Fibroblast of villous mesenchyme (primary cell): ENCODE measurements at places on chromosomes 2 and 18.

DNA sequence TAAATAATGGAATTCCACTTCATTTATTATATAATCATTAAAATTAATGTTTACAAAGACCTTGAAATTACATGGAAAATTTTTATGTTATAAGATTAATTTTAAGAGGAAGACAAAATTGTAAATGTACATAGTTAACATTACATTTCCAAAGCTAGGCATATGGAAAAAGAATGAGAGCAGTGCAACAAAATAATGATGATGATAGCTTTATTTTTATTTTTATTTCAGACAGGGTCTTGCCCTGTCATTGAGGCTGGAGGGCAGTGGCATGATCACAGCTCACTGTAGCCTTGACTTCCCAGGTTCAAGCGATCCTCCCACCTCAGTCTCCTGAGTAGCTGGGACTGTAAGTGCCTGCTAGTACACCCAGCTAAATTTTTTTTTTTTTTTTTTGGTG, 61.2 kb upstream of the ZCCHC2 start:
- no peak for DNase-seq

DNA sequence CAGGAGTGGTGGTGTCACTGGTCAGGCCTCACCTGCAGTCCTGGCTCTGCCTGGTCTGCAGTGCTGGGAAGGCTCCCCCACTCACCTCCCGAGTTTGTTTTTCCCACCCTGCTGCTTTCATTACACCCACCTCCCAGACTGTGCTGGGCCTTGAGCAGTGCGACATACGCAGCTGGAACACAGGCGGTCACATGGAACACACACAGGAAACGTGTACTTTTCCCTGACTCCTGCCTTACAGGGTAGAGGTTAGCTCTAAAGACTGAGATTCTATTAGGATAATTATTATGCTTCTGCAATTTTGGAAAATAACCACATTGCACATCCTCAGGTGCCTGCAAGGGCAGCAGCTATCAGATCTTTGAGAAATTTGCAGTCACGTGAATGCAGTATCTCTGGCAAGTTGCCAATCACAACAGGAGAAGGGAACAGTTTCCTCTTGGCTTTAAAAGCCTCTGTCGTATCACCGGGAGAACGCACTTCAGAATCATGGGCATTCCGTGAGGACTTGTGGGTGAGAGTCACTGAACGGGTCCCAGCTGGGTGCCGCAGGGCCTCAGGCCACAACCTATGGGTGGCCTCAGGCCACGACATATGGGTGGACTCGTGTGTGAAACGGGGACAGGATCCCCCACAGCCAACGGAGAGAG, 136.5 kb downstream of the ZNF236 start:
- DNase-seq, result peak; percentile 3

- no peak for DNase-seq
These were observed 7.7 kb upstream of the MARCHF4 start for GRCh38 chr2:216379977-216380376.

DNA sequence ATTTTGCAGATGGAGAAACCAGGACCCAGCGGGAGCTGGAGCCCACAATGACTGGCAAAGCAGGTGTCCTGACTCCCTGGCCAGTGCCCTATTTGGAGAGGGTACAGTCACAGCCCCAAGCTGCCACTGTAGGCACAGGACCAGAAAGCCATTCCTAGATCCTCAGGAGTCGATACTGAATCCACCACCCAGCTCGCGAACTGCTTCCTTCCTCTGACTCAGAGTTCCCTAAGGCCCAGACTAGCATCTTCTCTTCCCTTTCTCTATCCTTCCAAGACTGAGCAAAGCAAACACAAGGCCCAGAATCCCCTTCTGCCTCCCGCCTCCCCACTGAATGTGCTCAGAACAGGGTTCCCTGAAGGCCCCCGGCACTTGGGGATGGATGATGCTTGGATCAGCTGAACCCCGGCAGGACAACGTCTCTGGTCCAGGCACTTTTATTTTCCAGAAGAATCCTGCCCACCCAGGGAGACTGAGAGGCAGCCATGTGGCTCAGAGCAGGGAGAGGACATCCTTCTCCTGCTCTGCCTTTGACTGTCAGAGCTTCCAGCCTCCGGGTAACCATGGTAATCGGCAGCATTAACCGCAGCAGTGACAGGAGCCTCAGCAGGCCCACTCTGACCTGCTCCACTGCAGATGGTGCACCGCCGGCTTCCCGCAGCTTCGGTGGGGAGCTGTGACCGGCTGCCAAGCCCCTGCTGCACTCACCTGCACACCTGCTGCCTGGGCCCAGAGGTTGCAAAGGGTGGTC, 34.8 kb upstream of the KLHL29 start:
- no peak for DNase-seq

- peak; percentile 85 for DNase-seq
These were observed 168.0 kb downstream of the LPIN1 start for GRCh38 chr2:11914455-11914854.

DNA sequence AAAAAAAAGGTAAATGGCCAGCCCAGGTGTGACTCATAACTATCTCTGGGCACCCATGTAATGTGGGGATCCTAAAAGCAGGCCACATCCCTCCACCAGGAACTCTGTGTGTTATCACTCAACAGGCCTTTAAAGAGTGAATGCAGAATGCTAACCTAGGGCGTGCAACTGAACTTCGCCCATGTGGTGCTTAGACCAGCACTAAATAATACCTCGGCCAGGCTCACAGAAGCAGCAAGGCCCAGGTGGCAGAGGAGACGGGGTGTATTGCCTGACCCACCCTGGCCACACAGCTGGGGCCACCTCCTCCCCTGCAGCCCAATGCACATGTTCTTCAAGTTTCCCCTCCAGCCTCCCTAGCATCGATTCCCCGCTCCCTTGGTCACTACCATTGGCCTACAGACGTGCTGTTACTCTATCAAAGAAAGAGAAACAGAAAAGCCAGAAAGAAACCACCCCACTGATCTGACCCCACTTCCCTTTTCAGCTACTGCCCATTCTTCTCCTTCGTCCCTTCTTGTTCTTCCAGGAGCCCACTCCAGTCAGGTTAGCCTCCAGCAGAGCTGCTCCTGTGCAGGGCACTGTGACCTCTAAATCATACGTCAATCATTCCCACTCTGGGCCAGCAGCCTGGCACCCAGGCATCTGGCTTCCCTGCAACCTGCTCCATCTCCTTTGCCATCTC, 22.0 kb downstream of the FAM178B start:
- no peak for DNase-seq

DNA sequence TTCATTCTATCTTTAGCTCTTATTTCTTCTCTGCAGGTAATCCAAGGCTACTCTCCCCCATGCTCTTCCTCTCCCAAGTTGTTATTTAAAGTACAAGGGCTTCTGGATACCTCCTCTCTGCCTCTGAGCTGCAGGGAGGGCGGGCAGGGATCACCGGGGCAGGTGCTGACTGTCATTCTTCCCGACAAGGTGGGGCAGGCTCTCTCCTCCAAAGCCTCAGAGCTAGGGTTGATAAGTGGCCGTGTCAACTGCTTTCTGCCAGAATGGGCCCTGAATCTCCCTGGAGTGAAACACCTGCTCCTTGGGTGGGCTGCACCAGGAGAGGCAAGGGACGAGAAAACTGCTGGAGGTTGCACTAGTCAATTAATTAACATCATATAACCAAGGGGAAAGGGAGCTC, 250.3 kb downstream of the SLC4A3 start:
- DNase-seq, result no peak

DNA sequence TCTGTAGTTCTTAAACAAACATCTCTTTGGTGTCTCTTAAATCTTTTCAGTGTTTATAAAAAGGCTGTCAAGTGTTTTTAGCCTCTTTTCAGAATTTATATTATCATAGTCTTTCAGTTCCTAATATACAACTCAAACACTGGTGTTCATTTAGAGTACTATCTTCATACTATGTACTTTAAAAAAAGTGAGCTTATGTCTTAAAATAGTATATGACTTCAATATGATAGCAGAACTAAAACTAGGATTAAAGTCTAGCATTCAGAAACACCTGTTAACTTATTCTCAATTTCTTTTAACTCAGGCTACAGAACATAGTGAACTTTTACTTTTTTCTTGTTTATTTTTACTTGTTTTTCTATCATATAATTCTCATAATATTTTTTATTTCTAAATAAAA, 14.7 kb upstream of the IKZF2 start:
- DNase-seq, result no peak

DNA sequence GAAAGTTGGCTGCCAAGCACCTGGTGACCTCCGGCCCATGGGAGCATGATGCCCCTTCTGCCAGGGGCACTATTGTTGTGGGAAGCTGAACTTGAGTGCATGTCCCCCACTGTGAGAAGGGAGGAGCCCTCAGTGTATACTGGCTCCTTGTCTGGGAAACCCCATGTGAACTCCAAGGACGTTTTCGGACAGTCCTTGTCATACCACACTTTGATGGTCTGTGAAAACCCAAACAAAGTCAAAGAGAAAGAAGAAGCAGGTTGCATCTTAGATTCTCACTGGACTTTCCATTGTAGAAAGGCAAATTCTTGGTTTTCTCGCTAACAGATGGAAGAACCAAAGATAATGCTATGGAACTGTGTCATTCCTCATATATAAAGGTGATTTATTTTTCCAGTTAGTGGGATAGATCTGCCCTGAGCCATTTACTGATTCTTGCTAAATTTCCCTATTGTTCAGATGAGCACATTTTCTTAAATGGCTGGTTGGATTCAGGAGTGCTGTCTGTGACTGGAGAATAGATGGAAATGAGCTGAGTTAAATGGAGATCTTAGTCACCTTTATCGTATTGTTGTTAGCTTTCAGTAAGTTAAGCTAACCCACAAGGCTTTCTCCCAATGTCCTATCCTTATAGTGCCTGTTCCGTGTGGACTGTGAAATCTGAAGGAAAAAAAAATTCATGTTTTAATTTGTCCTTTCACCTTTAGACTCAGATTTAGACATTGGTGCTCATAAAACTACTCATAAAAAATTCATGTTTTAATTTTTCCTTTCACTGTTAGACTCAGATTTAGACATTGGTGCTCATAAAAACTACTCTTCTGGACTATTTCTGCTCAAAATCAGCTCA, 166.6 kb downstream of the ACTR3 start:
- no peak for DNase-seq

GRCh38 chr2:50596515-50596914, 435.4 kb downstream of the NRXN1 start:
- no peak for DNase-seq

GRCh38 chr2:31973665-31974064, 37.1 kb downstream of the MEMO1 start:
- DNase-seq, result no peak

- DNase-seq, result peak; percentile 63
These were observed 55.9 kb upstream of the CTLA4 start for GRCh38 chr2:203811491-203812221.

GRCh38 chr2:5664278-5664681, 27.9 kb upstream of the SOX11 start:
- DNase-seq, result no peak

GRCh38 chr2:158477202-158477601, 20.4 kb downstream of the PKP4 start:
- DNase-seq, result no peak

DNA sequence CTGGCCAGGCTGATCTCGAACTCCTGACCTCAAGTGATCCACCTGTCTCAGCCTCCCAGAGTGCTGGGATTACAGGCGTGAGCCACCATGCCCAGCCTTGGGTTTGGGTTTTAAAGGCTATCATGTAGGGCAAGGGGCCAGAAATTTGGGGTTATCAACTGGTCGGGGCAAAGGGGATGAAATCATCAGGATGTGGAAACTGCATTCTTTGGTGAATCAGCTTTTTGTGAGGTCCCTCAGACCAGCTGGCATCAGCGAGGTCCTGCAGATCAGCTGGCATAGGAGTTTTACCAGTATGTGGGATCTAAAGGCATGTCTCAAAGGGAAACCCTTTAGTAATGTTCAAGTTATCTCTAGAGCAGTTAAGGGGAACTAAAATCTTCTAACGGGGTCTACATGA, 6.4 kb upstream of the GEMIN6 start:
- peak; percentile 73 for DNase-seq

- peak; percentile 5 for DNase-seq
These were observed 88.6 kb upstream of the ACAA2 start for GRCh38 chr18:49901862-49902340.

- no peak for DNase-seq
These were observed 36.6 kb downstream of the SPRED2 start for GRCh38 chr2:65395621-65396347.

DNA sequence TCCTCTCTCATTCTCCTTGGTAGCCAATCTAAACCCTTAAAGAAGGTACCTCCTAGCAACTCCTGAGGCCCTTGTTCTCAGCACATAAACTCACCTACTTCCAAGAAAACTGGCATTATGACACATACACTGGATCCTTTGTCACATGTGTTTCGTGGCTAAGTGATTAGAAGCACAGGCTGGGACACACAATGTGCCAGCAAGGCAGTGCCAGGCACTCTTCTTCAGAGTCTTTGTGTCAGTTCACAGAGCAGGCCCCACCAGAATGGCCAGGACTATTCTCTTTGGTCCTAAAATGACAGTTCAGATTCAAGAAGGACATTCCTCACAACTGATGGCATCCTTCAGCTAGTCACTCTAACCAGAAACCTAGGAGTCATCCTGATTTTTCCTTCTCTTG, 40.3 kb downstream of the SMC6 start:
- DNase-seq, result no peak

GRCh38 chr2:160077912-160078810, 15.7 kb upstream of the PLA2R1 start:
- no peak for DNase-seq

DNA sequence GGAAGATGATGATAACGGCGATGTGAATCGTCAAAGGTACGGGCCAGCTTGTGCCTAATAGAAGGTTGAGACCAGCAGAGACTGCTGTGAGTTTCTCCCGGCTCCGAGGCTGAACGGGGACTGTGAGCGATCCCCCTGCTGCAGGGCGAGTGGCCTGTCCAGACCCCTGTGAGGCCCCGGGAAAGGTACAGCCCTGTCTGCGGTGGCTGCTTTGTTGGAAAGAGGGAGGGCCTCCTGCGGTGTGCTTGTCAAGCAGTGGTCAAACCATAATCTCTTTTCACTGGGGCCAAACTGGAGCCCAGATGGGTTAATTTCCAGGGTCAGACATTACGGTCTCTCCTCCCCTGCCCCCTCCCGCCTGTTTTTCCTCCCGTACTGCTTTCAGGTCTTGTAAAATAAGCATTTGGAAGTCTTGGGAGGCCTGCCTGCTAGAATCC, 3.0 kb downstream of the FZD7 start:
- peak; percentile 66 for DNase-seq

GRCh38 chr2:75100011-75100800, 99.1 kb downstream of the TACR1 start:
- DNase-seq, result peak; percentile 65

- no peak for DNase-seq
These were observed 18.7 kb downstream of the ACSL3 start for GRCh38 chr2:222879604-222879933.

- no peak for DNase-seq
These were observed 90.3 kb downstream of the CCDC178 start for GRCh38 chr18:33350256-33350655.

DNA sequence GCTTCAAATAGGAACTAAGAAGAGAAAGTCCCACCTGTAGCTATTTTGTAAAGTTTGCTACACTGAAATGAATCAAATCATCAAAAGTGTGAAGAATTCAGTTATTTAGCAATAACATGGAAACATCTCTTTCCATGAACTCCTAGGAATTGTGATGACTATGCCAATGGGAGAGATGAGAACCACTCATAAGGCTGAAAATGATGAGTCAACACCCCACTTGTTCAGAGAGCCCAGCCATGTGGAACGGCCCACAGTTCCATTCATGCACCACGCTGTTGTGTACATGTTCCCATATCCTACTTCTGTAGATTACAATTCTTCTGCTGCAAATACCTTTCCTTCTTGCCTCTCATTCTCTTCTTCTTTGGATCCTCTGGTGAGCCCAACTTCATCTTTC, 645.5 kb upstream of the ID2 start:
- DNase-seq, result no peak

GRCh38 chr18:61091379-61091778, 241.9 kb upstream of the CDH20 start:
- no peak for DNase-seq
